ENCODE measurements at places on chromosomes 4 and X.

- peak; percentile 86 for DNase-seq
Observed at GRCh38 chrX:46327566-46328115, 217.6 kb downstream of the ZNF674 start.

GRCh38 chr4:88225232-88226105, 58.9 kb downstream of the PPM1K start:
- DNase-seq = no peak

DNA sequence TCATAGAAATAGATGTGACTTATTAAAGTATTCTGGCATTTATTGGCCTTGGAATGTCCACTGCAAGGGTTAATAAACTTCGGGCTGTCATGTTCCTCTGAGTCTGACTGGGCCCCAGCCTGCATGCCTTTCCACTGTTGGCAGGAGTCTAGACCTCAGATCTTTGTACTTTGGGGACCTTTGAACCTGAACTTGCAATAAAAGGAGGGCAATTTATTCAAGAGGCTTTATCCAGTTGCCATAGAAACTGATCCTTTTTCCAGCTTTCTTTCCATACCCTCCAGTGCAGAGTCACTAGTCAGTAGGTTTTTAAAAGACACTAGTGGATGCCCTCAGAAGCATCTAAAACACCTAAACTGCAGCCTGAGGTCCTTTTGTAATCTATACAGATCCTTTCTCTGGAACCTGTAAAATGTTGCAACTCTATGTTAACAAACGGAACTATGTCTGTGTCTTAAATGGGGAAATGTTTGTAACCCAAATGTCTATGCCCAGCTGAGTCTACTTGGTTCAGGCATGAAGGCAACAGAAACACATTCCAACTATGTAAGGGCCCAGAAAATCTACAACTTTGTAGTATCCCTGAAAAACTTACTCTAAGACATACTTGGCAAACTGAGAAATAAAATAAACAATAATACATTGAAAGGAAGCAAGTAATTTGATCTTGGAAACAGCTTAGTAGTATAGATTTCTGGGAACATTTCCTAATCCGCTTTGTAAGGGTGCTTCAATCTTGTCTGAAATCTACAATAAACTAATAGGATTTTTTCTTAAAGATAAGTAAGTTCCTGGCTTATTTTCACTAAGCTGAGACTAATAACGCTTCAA, 41.5 kb downstream of the SOWAHB start:
- peak; percentile 71 for DNase-seq

GRCh38 chrX:17707731-17708130, 29.6 kb upstream of the SCML1 start:
- DNase-seq = no peak

DNA sequence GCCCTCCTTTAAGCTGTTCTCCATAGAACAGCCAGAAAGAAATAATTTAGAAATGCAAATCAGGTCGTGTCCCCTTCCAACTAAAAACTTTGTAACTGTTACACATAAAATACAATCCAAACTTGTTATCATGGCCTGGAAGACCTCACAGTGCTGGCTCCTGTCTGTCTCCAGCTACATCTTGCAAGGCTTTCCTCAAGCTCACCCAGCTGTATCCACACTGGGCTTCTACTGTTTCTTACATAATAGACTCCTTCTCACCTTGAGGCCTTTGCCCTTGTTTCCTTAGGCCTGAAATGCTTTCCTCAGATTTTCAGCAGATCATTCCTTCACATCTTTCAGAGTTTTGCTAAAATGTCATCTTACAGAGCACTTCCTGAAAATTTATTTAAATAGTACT, 33.5 kb upstream of the USP53 start:
- DNase-seq = peak; percentile 1

- DNase-seq = peak; percentile 81
Observed at GRCh38 chrX:148049441-148049840, 68.3 kb downstream of the FMR1NB start.

DNA sequence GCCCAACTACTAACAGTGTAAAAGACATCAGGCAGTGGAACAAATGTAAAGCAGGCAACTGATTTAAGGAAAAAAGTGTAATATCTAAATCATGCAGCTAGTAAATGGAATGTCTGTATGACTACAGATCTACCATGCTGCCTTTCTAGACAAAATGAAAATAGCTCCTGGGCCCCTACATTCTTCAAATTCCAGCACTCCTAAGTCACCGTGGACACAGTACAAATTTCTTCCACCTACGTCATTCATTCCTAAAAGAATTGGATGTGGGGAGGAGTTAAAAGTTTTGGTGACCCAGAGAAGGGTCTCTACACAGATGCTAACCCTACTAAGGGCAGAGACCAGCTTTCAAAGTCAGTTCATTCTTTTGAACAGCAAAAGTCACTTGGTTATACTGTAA, 137.2 kb upstream of the ARHGEF9 start:
- peak; percentile 16 for DNase-seq

DNA sequence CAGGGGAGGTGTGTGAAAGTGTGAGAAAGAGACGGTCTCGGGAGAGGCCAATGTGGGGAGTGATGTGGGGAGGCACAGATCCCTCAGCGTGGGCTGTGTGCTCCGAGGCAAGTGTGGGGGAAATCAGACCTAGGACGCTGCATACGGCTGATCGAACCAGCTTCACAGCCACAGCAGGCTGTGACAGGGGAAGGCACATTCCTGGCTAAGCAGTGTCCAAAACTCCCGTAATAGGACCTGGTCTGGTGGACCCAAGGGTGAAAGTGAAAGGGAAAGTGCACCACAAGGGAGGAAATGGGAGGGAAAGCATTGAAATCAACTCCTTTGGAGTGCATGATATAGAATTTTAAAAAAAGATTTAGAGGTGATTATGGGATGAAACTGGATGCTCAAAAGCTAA, 10.9 kb upstream of the RHOXF2 start:
- no peak for DNase-seq

DNA sequence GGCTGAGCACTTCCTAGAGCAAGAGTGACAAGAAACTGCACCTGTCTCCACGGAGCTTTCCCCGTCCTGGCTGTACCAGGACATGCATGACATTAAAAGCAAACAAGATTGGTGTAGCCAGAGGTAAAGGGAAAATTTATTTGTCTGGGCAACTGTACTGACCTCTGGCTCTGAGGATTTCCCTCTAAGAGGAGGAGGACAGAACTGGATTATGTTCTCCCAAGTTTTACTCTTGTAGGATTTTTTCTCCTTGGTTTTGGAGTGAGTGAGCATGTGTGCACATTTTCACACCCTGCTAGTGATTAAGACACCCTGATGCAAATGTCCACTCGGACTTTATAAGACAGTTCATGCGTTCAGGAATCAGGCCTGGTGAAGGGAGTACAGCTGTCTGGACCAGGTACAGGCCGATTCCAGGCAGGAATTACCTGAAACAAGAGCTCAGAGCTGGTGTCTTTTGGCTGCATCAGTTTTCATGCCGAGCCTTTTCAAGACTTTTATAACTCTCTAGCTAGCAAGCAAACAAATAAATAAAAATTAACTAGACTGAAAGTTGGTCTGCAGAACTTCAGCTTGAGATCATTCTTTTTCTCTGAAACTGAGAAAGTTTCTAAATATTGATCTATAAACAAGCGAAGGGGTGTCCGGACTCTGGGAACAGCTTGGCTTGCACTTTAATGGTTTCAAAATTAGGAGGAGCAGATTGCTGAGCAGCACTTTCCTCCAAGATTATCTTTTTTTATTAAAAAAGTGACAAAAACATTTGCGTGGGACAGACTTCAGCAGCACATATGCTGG, 51.3 kb upstream of the SPRY1 start:
- DNase-seq = no peak

DNA sequence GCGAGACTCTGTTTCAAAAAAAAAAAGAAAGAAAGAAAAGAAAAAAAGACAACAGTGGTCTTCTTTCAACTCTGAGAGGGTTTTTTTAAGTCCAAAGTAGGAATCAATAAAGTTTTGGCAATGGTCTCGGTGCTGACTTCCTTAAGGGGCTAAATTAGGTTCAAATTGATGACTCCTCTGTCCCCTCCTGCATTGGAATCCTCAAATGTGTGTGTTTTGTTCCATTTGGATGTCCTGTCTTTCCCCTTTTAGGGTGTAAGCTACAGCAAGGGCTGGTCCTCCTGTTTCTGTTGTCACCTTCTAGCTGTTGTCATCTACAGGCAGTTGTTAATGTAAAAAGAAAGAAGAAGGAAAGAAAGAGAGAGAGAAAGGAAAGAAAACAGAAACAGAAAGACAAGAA, 84.3 kb upstream of the PLAC1 start:
- DNase-seq = no peak

- no peak for DNase-seq
Observed at GRCh38 chr4:113288696-113289095, 239.2 kb downstream of the ANK2 start.

DNA sequence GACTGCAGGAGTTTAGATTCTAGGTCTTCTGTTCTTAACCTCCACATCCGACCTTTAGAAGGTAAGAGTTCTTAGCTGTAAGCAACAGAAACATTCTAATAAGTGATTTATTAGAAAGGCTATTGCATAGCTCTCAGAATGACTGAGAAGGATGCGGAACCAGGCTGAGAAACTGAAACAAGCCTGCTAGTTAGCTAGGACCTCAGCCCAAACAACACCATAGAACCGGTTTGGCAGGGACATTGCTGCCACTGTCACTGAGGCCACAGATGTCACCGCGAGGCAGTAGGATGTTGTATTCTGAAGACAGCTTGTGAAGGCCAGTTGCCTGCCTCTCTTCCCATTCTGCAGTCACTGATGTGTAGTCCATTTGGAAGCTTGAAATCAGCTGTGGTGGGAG, 160.0 kb upstream of the ARX start:
- DNase-seq = no peak

- no peak for DNase-seq
Observed at GRCh38 chr4:32684160-32684559, 1964.0 kb downstream of the PCDH7 start.

DNA sequence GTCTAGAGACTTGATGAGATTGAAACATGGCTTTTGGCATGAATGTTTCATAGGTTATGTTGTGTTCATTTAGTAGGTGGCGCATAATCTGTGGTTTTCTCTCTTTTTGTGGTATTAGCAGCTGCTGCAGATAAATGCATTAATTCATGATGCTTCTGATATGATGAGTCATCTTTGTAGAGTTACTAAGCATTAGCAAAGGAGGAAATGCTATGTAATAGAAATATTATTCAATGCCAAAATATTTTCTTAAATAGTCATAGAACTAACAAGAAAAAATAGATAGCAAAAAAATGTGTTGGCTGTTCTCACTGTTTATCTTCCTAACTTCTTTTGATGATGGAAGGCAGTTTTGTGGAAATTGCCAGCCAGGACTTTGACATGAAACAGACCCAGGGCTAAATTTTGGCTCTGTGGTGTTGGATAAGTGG, 3.6 kb downstream of the ZXDB start:
- DNase-seq = no peak

DNA sequence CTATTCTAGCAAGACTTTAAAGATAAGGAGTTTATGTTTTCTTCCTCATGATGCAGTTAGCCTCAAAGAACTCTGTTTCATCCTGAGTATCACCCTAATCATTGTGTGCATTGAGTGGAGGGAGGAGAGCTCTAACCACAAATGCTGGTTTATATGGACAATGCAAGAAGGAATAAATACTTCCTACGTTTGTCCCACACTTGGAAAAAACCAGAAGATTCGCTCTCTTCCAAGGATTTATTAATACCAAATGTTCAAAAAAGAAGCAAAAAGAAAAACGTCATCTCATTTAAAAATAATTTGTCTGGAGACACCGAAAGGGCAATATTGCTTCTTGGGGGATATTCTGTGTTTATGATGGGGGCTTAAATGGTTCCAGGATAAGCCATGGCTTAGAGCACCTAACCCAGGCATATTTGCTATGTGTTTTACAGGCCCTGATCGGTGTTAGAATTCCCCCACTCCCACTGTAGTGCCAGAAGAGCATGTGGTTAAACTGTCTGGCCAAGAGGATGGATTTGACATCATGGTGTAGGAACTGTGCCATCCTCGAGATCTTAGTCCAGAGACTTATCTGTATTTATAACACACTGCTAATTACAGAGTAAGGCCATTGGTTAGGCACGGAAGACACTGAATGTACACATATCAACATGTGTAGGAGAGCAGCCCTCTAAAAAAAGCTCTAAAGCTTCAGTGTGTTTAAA, 227.2 kb downstream of the ANK2 start:
- DNase-seq = no peak

- no peak for DNase-seq
Observed at GRCh38 chr4:139682741-139683151, 17.1 kb downstream of the MGST2 start.

GRCh38 chrX:54994668-54995351, 822 bp upstream of the PFKFB1 start:
- no peak for DNase-seq

- DNase-seq = no peak
Observed at GRCh38 chrX:151710457-151710856, 5.4 kb upstream of the FATE1 start.

DNA sequence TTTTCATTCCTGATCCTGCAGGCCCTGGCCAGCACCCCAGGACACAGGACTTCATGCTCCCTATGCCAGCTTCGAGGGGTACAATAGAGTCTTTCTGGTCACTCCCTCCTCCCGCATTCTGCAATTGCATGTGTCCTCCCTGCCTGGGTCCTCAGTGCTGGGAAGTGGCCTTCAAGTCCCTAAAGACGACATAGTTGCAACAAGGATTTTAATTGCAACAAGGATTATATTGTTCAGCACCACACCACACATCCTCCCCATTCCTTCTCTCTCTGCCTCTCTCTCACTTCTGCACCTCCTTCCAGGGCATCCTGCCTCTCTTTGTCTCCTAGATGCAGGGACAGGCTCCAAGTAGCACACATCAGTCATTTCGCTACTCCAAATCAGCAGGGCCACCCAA, 25.5 kb downstream of the SCD5 start:
- no peak for DNase-seq

DNA sequence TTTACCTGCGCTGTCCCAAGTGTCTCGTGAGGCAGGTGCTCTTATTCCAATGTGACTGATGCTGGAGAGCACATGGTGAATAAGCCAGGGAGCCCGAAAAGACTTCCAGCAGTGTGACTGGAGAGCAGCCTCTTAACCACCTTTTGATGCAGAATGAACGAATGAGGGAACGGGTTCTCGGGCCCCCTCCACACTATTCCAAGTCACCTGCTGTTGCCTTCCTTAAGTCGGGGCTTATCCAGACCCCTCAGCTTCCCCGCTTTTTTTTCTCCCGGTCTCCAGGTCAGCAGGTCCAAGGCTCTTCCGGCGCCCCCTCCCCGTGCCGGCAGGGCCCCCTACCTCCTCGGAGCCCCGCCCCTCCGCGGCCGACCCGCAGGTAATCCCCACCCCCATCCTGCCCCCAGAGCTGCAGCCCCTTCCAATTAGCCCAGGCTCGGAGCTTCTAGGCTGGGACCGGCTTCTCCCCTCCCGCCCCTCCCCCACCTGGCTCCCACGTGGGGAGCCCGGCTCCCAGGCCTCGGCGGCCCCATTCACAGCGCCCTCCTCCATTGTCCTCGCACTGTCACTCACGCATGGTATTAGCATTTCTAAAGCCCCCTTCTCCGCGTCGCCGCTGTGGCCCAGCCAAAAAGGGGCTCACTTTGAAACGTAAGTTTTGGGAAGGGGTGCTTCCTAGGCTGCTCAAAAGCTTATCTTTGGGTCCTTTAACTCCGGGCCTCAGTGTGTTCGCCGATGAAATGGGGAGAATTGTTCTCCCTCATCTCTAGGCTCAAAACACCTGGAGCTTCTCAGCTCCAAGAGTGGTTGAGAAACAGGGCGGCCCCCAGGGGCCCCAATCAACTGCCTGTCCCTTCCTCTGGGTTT, 56.2 kb upstream of the PJA1 start:
- DNase-seq = peak; percentile 89
